ENCODE measurements at places on chromosomes 5 and 9.

- DNase-seq: no peak
Observed at GRCh38 chr5:156208271-156208670, 118.7 kb upstream of the SGCD start.

GRCh38 chr5:112388074-112388473 lies 31.0 kb downstream of the EPB41L4A start:
- DNase-seq: no peak

DNA sequence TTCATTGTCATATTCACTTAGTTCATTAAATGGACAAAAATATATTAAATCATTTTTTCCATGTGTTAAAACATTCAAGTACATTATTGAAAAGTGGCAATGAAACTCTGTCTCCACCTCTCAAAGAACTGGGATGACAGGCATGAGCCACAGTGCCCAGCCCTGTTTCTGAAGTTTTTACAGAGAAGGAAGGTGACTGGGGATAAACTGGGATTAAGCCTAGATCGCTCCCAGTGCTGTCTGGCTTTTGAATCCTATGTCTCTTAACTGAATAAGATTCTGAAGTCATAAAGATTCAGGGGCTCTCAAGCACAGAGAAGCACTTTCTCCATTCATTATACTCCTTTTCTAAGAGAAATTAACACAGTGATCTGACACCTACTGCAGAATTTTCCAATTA lies 88.3 kb downstream of the SLC38A9 start:
- DNase-seq: no peak

GRCh38 chr5:168669668-168670378 lies 90.7 kb upstream of the PANK3 start:
- DNase-seq: no peak

- DNase-seq: no peak
Observed at GRCh38 chr5:96004087-96004486, 42.4 kb upstream of the ELL2 start.

GRCh38 chr5:168776070-168776469 lies 196.9 kb upstream of the PANK3 start:
- DNase-seq: no peak

GRCh38 chr5:131988601-131989000 lies 22.9 kb downstream of the ACSL6 start:
- DNase-seq: no peak

DNA sequence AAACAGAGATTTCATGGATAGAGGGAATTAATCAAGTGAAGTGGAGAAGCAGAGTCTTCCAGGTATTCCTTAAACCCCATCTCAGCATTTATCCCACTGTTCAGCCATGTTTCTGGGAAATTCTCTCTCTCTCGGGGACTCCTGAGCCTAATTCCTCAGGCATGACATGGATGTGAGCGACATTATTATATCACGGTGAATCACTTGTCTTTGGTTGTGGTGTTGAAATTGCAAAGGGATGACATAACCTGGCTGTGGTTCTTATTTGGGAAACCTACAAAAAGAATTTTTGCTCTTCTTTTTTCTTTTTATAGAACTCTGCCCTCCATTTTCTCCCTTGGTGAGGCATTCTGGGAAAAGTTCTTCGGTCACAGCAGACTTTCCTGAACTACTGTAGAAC lies 457.9 kb upstream of the PTGER4 start:
- DNase-seq: no peak

GRCh38 chr9:88950341-88951154 lies 40.7 kb upstream of the S1PR3 start:
- DNase-seq: no peak

DNA sequence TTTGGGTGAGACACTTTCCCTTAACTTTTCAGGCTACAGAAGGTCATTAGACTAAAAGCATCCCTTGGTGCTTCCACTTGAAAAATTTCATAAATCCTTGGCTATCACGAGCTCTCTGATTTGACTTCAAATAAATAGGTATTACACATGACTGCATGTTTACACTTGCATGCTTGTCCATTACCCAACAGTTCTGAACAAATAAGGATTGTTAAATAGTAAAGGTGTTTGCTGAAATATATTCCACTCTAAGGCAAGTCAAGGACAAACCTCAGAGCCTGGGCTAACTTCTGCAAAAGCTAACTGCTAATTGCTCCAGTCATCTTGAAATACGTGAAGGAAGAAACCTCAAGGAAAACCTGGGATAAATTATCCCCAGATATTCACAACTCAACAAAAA lies 14.5 kb downstream of the FBXW2 start:
- no peak for DNase-seq

DNA sequence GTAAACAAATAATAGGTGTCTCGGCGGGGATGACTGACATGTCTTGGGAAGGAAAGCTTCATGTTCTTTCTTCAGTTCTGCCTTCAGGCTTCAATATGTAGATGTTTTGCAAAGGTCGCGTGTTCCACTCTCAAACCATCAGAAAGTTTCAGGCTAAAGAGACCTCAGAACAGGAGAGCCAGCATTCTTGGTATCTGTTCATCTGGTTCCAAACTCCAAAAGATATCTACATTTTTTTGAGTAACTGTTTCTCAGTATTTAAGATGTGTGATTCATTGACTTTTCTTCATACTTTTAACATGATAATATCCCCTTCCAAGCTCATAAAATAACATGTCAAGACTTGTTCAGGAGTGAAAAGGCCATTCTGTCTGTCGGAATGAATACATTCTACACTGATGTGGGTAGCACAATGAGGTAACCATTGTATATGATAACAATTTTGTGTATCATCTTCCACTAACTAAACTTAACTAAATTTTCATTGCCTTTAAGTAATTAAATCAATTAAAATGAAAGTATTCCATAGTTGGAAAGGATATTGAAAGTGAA lies 183.6 kb downstream of the CFAP90 start:
- no peak for DNase-seq

- DNase-seq: no peak
Observed at GRCh38 chr9:80946496-80947170, 742.7 kb downstream of the TLE1 start.

All from B cell (primary cell).